GM19239 (cell line): ENCODE measurements at places on chromosomes 6 and 20.

DNA sequence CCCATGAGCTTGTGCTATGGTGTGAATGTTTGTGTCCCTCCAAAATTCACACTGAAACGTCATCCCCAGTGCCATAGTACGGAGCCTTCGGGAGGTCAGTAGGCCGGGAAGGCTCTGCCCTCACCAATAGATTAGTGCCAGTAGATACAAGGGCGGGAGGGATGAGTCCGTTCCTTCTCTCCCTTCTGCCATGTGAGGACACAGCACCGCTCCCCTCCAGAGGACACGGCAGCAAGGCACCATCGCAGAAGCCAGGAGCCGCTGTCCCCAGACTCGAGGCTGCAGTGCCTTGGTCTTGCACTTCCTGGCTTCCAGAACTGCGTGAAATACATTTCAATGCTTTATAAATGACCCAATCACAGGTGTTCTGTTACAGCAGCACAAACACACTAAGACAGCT lies 39.2 kb upstream of the BHLHE23 start:
- no peak for DNase-seq

DNA sequence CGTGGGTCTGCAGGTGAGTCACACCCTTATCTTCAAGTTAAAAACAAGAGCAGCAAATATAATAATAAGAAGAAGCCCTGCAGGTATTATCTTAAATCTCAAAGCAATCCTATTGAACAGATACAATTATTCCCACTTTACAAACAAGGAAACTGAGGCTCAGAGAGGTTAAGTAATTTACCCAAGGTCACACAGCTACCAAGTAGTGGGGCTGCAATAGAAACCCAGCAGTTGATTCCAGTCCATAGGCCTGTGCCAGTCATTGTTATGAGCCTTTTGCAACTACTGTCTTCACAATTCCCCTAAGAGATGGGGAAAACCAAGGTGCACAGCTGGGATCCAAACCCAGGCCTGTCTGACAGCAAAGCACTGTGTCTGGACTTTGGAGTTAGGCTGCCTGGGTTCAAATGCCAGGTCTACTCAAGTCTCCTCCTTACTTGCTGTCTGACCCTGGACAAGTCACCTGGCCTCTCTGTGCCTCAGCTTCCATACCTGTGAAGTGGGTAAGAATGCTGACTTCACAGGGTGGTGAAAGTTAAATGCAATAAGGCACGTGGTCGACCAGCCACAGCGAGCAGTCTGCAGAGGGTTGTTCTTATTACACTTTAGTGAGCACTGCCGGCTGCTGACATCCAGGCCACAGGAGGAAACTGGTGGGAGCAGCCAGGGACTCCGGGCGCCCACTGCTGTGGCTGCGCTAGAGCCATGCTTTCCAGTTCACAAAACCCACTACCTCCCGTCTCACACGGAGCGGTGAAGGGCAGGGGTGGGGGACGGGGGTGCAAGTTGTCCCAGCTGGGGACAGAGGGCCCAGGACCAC lies 6.1 kb downstream of the MYL9 start:
- DNase-seq, result no peak

DNA sequence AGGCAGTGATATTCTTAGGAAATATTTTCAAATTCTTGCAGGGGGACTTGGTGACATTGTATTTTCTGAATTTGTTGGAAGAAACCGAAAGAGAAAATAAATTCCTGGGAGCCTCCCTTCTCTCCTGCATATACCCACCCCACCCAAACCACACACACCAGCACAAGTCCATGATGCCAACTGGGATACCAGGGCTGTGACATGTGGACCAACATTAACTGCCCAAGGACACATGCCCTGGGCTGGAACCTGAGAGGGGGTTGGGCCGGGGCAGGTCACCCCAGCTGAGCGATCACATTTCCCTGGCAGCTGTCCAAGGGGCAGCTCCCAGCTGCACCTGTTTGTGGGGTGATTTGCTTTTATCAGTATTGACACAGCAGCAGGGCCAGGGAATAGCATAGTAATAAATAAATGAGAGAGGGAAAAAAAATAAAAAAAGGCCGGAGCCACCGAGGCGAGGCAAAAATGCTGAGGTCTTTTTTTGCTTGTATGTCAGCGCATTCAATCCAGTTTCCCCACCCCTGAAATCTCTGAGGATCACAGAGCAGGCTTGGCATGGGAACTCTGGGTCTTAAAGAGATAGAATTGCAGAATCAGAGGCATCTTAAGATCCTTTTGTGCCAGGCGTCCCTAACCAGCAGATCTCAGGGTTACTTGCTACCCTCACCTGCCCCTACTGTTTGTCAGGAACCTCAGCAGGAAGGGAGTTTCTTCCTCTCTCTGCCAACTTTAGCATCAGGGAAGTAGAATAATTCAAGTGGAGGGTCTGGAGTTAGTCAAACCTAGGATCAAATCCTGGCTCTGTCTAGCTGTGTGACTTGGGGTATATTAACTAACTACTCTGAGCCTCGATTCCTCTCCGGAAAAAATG lies 66.5 kb upstream of the PIM1 start:
- DNase-seq, result no peak

DNA sequence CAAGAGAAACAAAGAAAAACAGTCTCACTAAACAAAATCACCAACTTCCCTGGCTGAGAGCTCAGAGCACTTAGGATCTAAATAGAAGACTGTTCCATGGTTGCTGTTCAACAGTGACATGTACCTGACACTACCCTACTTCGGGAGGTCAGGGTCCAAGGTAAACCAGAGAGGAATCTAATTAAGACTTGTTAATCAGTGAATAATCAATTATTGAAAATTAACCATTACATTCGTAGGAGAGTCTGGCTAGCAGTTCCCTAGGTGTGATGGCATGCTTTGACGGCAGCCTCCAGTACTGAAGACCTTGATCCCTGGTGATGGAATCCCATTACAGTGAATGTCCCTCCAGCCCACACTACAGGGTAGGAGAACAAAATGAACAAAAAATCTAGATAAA lies 154.0 kb upstream of the AFDN start:
- DNase-seq, result no peak

DNA sequence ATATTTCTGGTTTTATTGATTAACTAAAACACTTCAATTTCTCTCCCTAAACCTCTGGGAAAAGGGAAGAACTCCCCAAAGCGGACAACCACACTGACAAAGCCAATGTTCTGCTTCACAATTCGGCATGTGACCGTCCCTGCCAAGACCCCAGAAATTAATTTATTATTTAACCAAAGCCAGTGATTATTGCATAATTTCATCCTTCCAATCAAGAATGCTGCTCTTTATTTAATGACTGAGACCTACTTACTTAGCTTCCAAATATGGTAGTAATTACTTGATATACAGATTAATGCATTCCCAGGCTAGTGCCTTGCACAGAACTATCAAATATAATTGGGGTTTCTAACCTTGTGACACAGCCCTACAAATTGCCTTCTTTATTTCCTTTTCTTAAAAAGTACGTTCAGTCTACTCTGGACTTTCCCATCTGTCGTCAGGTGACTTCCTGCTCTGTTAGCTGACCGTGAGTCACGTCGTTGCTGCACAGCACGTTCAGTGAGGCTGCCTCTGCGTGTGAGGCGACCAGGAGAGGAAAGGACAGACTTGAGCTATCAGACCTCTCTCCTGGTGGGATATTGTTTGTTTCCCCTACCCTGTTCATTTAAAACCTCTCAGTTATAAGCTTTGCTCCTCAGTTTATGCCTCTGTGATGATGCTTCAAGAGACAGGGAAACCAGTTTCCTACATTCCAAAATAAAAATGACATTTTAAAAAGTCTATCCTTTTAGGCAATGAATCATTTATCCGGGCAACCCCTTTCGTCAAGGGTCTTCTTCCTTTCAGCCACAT lies 55.7 kb upstream of the TNFAIP3 start:
- DNase-seq, result peak; percentile 58

- DNase-seq, result no peak
Measured at GRCh38 chr20:1945134-1945618, 48.7 kb downstream of the PDYN start.

DNA sequence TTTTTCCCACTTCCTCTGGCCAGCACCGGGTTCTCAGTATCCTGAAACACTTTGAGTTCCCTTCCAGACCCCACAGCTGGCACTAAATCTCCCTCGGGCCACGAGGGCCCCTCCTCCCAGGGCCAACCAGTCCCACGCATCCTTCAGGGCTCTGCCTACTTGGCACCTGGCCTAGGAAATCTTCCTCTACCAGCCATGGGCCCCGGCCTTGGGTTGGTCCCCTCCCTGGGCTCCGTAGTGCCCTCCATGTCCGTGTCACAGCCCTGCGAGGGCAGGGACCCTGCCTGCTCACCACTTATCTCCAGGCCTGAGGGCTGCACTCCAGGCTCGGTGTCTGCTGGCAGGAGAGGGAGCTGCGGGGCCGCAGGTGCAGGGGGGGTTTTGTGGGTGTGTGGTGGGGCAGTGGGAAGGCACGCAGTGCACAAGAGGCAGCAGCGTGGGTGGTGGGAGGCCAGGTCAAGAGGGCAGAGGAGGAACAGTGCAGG lies 48.8 kb upstream of the CDH22 start:
- DNase-seq, result no peak

GRCh38 chr6:41543087-41543486 lies 3.1 kb upstream of the FOXP4 start:
- DNase-seq, result no peak

DNA sequence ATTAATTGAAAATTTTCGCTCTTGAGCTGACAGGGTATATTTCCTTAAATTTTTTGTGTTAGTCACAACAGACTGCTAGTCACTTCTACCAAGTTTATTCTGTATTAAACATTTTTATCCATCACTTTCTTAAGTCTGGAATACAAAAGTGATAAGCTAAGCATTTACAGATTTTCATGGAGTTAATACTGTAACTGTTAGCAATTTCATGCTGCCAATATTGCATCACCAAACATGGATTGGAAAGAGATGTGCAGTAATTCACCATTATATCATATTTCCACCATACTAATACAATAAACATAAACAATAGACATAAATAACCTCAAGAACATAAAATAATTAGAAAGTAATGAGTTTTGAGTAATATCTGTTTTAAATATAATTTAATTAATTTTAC lies 854.0 kb upstream of the CITED2 start:
- DNase-seq, result no peak

DNA sequence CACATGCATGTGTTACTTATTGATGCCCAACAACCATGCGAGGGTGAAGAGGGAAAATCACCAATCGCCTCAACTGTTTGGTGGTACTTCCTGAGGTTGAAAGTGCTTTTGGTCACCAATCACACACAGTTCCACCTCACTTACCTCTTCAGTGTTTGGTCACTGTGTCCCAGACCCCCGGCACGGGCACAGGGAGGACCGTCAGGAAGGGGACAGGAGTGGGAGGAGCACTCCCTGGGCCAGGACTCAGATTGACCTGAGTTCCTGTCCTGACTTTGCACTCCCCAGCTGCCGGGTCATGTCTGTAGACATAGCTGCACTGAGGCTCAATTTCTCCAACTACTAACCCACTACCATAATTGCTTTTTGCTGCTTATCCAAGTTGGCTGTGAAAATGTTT lies 74.2 kb upstream of the PBOV1 start:
- no peak for DNase-seq

GRCh38 chr6:89828988-89829471 lies 650 bp upstream of the CASP8AP2 start:
- DNase-seq, result no peak

GRCh38 chr6:111485342-111485741 lies 2.3 kb upstream of the REV3L start:
- no peak for DNase-seq

DNA sequence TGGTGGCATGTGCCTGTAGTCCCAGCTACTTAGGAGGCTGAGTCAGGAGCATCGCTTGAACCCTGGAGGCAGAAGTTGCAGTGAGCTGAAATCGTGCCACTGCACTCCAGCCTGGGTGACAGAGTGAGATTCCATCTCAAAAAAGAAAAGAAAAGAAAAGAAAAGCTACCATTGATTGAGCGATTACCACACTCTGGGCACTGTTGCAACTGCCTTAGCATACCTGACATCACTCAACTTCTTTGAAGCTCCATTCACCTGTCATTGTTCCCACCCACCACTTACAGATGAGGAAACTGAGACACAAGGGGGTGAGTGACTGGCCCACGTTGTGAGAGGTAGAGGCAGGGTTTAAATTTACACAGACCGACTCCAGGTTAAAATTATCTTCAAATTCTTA lies 442.1 kb upstream of the SULF2 start:
- DNase-seq, result no peak

DNA sequence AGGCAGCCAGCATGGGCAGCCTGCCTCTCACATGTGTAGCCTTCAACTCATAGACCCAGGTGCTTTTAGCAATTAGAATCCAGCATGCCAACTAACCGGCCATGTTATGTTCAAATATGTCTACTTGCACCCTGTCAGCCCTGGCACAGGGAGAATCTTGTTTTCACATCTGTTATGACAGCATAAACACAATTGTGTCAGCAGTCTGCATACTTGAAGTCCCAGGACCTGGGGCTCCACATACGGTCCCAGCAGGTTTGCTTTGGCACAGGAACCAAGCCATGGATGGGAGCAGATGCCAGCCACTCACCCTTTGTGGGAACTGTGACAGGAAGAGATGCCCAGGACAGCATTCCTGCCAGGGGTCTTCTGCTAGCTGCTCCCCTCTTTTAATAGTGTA lies 67.2 kb upstream of the SYNDIG1 start:
- DNase-seq, result no peak

DNA sequence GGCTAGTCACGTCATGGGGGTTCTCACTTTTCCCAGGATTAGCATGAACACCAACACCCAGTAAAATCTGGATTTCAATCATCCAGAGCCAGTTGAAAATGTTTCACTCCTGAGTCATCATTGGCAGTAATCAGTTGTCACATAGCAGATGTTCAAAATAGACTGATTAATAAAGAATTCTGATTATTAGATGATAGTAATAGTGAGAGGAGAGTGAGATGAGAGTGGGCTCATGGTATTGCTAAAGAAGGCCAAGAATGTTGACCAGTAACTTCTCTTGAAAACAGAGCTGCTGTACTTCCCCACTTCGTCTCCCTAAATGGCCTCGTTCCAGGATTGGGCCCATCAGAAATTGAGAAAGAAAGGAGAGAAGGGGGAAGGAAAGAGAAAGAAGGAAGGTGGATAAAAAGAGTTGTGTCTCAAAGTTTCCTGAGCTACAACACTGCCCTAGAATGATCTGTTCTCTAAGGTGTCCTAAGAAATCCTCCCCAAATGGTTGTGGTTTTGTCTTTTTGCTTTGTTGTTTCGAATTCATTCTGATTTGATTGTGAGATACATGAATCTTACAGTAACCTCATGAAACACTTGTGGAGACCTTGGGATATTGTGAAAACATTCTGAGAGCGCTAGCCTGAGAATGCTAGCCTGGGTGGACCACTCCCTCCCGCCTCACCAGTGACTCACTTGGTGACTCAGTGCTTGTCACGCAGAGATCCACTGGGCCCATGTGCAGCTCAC lies 502.2 kb upstream of the JARID2 start:
- DNase-seq, result no peak

- peak; percentile 75 for DNase-seq
Measured at GRCh38 chr20:43681991-43682410, 15.1 kb downstream of the MYBL2 start.
